Memory B cell (primary cell): ENCODE measurements at places on chromosomes 3 and 15.

- DNase-seq = no peak
Observed at GRCh38 chr3:188889054-188889491, 282.7 kb upstream of the TPRG1 start.

- DNase-seq = no peak
Observed at GRCh38 chr15:37015451-37015850, 84.9 kb downstream of the MEIS2 start.

- DNase-seq = no peak
Observed at GRCh38 chr3:108208831-108209230, 13.4 kb downstream of the IFT57 start.

DNA sequence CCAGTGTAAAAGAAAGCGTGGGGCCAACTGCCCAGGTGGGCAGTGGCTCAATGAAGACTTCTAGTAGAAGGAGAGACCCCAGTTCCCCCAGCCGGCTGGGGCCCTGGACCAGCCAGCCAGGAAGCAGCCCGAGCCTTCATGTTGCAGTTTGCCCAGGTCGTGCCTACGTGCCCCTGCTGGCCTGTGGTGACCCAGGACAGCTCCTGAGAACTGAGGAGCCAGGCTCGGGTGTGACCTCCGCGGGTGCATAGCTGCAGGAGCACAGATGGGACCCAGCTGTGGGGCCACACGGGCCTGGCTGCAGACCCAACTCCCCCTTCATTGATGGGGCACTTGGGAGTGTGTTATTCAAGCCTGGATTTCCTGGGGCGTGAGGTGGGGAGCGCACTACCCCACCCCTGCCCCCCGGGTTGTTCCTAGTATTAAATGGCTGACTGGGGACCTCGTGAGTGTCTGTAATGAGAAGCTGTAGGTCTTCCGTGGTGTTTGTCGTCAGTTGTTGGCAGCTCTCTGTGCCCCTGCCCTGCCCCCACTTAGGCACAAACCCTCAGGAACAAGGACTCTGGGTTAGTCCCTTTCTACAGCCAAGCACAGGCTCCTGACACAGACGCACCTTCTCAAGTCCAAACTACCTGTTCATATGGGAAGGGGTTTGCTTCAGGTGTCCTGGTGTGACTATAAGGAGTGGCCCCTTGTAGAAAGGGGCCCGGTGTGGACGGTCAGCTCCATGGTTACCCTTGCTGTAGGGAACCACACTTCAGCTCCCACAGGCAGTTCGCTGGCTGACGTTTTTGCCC, 39.1 kb downstream of the IDH2 start:
- no peak for DNase-seq

GRCh38 chr3:59677747-59678702, 628.2 kb upstream of the CFAP20DC start:
- DNase-seq = no peak

DNA sequence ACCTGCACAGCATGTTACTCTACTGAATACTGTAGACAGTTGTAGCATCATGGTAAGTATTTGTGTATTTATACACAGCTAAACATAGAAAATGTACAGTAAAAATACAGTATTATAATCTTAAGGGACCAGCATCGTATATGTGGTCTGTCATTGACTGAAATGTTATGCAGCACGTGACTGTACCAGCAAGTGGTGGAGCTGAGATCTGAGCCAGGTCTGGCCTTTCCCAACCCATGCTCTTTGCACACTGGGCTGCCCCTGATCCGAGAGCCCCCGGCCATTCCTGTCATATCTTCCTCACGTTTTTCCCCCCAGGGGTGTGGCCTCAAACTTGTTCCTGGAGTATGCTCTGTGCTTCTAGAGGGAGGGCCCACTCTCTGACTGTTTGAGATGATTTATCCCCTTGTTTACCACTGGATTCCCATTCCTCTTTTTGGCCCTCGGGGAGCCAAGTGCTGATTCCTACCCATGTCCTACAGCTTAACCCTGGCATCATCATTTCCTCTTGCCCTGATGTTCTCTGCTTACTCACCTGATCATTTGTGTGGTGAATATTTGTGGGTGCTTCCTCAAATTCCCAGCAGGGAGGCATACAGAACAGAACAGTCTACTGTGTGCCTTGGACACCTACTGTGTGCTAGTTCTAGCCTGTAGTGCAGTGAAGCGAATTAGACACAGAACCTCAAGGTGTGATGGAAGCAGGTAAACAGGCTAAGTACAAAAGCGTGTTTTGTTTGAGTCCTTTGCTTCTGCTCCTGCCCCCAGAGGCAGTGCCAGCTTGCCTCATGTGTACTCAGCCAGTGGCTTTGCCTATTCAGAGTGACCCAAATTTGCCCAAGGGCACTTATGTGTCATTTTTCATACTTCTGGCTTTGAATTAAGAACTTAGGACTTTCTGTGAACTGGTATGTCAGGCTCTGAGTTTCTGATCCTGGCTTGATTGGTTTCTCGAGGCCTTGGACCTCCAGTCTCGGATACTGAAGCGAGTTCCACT, 21.0 kb downstream of the CSRNP1 start:
- no peak for DNase-seq

GRCh38 chr3:122858373-122858772, 63.5 kb downstream of the SLC49A4 start:
- no peak for DNase-seq

DNA sequence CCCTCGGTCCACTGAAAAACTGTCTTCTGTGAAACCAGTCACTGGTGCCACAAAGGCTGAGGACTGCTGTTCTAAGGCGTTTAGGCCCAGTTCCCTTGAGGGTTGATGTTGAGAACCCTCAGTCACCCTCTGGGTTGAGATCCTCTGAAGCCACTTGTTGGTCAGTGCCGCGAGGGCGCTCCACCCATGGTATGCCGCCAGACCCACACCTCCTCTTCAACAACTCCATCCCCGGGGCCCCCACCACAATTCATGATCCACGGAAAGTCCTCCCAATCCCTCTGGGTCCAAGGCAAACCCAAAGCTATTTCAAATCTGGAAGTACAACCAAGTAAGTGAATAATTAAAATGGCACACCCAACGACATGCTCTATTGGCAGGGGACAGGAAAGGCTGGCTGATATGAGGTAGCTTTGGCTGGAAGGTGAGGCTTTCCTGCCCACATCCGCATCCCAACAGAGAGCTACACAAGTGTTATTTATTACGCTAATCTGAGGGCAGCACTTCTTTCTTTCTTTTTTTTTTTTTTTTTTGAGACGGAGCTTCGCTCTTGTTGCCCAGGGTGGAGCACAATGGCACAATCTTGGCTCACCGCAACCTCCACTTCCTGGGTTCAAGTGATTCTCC, 58.1 kb downstream of the XXYLT1 start:
- DNase-seq = no peak

- DNase-seq = no peak
Observed at GRCh38 chr15:68114356-68114755, 60.2 kb downstream of the PIAS1 start.

DNA sequence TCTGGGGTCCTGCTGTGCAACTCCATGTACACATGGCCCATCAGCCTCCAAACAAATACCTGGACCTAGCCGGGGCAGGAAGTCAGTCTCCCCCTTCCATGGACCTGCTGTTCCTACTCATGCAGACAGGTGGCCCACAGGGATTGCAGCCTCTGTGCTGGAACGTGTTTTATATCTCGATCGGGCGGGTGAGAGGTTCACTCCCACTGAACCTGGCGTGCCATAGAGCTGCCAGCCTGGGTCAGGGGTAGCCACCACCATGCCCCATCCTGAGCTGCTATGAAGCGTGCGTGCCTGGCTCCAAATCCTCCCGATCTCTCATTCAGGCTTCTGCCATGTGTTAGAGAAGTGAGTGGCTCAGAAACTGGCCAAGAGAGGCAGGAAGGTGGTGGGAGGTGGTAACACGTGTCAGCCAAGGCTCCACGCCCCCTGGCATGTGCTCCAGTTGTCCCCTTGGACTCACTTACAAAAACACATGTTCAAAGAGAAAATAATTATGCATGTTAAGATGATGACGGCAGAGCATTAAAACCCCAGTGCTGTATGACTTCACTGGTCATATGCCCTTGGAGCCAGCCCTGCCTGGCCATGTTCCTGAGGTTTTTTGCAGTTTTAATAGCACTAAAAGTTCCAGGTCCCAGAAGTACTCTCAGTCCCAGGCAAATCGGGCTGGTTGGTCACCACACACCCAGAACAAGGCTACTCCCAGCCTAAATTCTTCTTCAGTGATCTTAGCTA, 30.6 kb downstream of the CTSH start:
- no peak for DNase-seq

- no peak for DNase-seq
Observed at GRCh38 chr15:25797936-25798901, 64.9 kb downstream of the ATP10A start.

GRCh38 chr3:124960105-124960504, 25.6 kb upstream of the MUC13 start:
- DNase-seq = no peak

- no peak for DNase-seq
Observed at GRCh38 chr3:129019266-129019665, 18.2 kb downstream of the EFCC1 start.

GRCh38 chr3:27556887-27557286, 72.7 kb upstream of the SLC4A7 start:
- no peak for DNase-seq

GRCh38 chr15:56017920-56018319, 24.5 kb upstream of the NEDD4 start:
- DNase-seq = no peak

DNA sequence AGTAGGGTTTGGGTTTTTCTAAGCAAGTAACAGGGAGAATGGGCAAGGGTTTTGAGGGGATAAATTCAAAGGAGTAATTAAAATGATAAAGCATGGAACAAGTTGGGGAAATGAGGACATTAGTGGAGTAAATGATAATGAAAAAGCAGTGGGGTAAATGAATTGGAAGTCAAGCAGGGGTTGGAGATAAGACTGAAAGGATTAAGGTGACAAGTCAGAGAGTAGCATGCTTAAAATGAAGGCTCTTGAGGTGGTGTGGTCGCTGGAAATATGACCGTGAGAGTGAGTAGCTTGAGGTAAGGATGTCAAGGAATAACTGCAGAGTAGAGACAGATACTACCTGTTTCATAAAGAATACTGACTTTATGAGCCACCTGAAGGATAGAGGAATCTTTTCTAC, 408.5 kb downstream of the TBC1D5 start:
- no peak for DNase-seq

- no peak for DNase-seq
Observed at GRCh38 chr3:149277331-149277813, 55.7 kb upstream of the CP start.

GRCh38 chr3:148309390-148310035, 388.2 kb upstream of the AGTR1 start:
- peak; percentile 6 for DNase-seq
